ENCODE measurements at places on chromosomes 13 and 19. TPM values are rescaled to one million over a fixed set of nuclear protein-coding genes. Genes with fewer than 3 reads are reported as not detected.

GRCh38 chr19:1007399-1008251, 7.4 kb downstream of the GRIN3B start:
- H3K36me3 ChIP-seq: peaks cover 28% of the 10 kb centered on the region
- DNase-seq: no peak
- H3K4me3 ChIP-seq: no peak overlapping the region
- H3K4me1 ChIP-seq: peaks cover 11% of the 10 kb centered on the region
- H3K27ac ChIP-seq: no peak overlapping the region
- peaks cover 4% of the 10 kb centered on the region for H3K27me3 ChIP-seq

- H3K4me1 ChIP-seq: no peaks in the 10 kb centered on the region
- H3K36me3 ChIP-seq: no peaks in the 10 kb centered on the region
- no peak for DNase-seq
- H3K27ac ChIP-seq: no peak overlapping the region
- peaks cover 2% of the 10 kb centered on the region for H3K27me3 ChIP-seq
- no peak overlapping the region for H3K4me3 ChIP-seq
Observed at GRCh38 chr19:39737351-39737750, 478 bp downstream of the CLC start.

DNA sequence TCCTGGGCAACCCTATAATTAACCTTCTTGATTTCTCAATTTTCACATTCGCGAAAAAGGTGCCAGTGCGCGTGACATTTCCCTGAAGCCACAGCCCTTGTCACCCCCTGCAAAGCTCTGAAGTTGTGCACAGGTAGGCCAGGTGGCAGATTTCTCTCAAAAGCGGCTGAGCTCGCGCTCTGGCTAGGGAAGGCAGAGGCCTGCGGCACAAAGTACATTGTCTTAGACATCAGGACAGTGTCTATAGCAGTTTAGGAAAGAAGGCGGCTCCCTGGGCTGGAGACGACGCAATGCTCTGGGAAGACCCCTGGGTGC, 42.9 kb upstream of the ZNF14 start:
- peak overlapping the region; percentile 64 for H3K27ac ChIP-seq
- H3K4me1 ChIP-seq: peaks cover 12% of the 10 kb centered on the region
- no peak for DNase-seq
- H3K4me3 ChIP-seq: peak overlapping the region; percentile 85
- H3K36me3 ChIP-seq: no peaks in the 10 kb centered on the region
- no peaks in the 10 kb centered on the region for H3K27me3 ChIP-seq

DNA sequence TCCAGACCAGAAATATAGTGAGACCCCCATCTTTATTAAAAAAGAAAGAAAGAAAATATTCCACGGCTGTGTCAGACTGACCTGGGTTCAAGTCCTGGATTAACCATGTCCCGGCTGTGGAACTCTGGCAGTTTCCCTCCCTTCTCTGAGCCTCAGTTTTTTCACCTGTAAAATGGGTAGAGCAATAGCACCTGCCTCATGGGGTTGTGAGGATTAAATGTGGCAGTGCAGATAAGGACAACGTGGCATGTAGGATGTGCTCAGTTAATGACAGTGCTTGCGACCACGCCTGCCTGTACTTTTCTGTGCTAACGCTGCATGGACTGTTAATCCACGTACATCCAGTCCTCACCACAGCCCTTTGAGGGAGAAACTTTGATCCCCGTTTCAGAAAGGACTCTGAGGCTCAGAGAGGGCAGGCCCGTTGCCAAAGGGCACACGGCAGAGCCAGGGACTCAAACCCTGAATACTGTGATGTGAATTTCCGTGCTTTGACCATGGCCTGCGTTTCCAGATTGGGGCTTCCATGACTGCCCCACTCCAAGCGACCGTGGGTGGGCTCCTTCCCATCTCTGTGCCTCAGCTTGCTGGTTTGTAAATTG, 16.1 kb downstream of the SBK2 start:
- H3K36me3 ChIP-seq: peaks cover 3% of the 10 kb centered on the region
- H3K27ac ChIP-seq: no peak overlapping the region
- peaks cover 31% of the 10 kb centered on the region for H3K4me1 ChIP-seq
- no peak overlapping the region for H3K4me3 ChIP-seq
- DNase-seq: no peak

GRCh38 chr13:102940143-102940542, 94.3 kb downstream of the ERCC5 start:
- no peak overlapping the region for H3K4me3 ChIP-seq
- no peaks in the 10 kb centered on the region for H3K36me3 ChIP-seq
- no peaks in the 10 kb centered on the region for H3K27me3 ChIP-seq
- H3K27ac ChIP-seq: no peak overlapping the region

DNA sequence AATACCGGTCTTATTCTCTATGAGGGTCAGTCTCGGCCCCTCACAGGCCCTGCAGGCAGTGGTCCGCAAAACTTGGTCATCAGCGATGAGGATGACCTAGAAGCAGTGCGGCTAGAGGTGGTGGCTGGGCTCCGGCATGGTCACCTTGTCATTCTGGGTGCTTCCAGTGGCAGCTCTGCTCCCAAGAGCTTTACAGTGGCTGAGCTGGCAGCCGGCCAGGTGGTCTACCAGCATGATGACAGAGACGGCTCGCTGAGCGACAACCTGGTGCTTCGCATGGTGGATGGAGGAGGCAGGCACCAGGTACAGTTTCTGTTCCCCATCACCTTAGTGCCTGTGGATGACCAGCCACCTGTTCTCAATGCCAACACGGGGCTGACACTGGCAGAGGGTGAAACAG, 1.8 kb downstream of the FREM2 start:
- peaks cover 21% of the 10 kb centered on the region for H3K4me1 ChIP-seq
- peaks cover 32% of the 10 kb centered on the region for H3K27me3 ChIP-seq
- no peak overlapping the region for H3K4me3 ChIP-seq
- H3K36me3 ChIP-seq: peaks cover 3% of the 10 kb centered on the region
- no peak for DNase-seq

- H3K4me3 ChIP-seq: no peak overlapping the region
- no peaks in the 10 kb centered on the region for H3K4me1 ChIP-seq
- H3K36me3 ChIP-seq: no peaks in the 10 kb centered on the region
- no peak overlapping the region for H3K27ac ChIP-seq
- no peaks in the 10 kb centered on the region for H3K27me3 ChIP-seq
Observed at GRCh38 chr13:34152409-34152808, 334.5 kb downstream of the RFC3 start.

DNA sequence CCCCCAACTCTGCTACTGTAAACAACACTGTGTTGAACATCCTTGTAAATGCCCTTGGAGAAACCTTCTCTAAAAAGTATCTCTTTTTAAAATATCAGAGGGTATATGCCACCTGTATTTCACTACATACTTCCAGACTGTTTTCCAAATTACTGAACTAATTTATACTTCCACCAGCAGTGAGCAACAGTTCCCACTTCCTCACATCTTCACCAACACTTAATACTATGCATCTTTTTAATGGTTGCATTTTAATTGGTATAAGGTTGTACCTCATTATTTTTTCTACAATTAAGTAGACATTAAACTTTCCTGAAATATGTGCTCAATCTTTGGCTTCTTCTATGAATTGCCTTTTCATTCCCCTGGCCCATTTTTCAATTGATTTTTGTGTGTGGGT, 21.8 kb downstream of the CLEC4M start:
- H3K4me3 ChIP-seq: no peak overlapping the region
- H3K27me3 ChIP-seq: peaks cover 40% of the 10 kb centered on the region
- H3K36me3 ChIP-seq: no peaks in the 10 kb centered on the region
- no peak overlapping the region for H3K27ac ChIP-seq

- H3K36me3 ChIP-seq: no peaks in the 10 kb centered on the region
- no peak overlapping the region for H3K27ac ChIP-seq
Observed at GRCh38 chr13:109036078-109036780, 406.8 kb downstream of the MYO16 start.

DNA sequence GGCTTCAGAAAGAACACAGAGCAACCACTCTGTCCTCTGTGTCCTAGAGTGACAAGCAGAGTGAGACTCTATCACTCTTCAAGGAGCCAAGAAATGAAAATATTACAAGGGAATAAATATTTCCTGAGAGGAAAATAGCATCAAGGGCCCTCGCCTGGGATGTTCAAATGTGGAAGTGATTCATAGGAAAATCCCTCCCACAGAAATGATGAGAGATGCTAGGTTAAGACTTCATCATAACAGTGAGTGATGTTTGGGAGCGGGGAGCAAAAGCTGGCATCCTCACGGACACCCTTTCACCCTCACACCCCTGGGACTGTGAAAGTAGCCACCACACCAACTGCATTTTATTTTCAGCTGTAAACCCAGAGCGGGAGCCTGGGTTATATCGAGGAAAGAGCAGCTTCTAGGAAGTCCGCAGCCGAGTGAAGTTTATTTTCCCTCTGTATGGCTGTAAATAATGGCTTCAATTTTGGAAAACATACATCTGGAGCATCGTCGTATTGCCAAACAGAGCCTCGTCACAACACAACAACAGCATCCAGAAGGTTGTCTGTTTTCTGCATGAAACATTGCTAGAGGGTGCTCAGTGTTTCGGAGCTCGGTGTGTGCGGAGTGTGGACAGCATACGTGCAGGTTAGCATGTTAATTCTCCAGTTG, 54.8 kb downstream of the DLEU7 start:
- H3K27me3 ChIP-seq: no peaks in the 10 kb centered on the region
- H3K4me3 ChIP-seq: no peak overlapping the region
- no peaks in the 10 kb centered on the region for H3K36me3 ChIP-seq
- no peaks in the 10 kb centered on the region for H3K4me1 ChIP-seq

GRCh38 chr19:38849147-38849859, 483 bp downstream of the HNRNPL start:
- no peaks in the 10 kb centered on the region for H3K27me3 ChIP-seq
- H3K4me1 ChIP-seq: peaks cover 50% of the 10 kb centered on the region
- H3K4me3 ChIP-seq: peak overlapping the region; percentile 59
- H3K27ac ChIP-seq: peak overlapping the region; percentile 90
- H3K36me3 ChIP-seq: peaks cover 36% of the 10 kb centered on the region

DNA sequence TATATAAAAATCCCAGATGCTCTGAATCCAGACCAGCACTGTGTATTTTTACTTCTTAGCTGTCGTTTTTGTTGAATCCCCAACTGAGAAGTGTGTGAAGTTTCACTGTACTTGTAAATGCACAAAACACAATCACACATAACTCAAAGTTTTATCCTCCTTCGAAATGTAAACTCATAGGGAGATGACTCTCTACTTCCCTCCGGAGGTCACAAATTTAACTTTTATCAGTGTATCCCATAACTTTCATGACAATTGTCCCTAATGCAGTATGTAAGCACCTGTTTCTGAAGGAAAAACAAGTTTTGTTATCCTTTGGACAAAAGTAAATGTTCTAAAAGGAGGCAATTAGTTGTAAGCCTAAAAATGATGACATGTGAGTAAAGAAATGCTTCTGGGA, 665.0 kb upstream of the SLITRK6 start:
- H3K27me3 ChIP-seq: no peaks in the 10 kb centered on the region
- H3K36me3 ChIP-seq: no peaks in the 10 kb centered on the region
- H3K27ac ChIP-seq: no peak overlapping the region

DNA sequence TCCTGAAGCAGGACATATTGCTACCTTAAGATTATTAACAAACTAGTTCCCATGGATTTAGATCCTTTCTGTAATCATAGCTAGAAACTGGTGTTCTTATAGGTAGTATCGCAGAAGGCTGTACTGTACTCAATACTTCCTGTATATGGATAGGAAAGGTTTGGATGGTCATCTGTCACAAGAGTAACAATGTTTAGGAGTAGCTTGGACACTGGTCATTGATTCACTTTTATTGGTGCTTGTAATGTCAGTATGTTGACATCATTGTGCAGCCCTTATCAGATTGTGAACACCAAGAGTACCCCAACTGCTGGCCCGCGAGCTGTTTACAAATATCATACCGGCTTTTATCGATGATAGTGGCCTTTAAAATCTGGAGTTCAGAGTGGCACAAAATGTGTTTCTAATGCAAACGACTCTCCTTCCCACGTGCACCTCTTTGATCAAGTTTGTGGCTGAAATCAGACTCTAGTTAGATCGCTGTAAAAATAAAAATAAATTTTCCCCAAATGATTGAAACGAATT, 605 bp upstream of the CDK8 start:
- no peaks in the 10 kb centered on the region for H3K36me3 ChIP-seq
- H3K4me1 ChIP-seq: peaks cover 2% of the 10 kb centered on the region
- peak overlapping the region; percentile 88 for H3K4me3 ChIP-seq
- H3K27ac ChIP-seq: no peak overlapping the region
- no peak for DNase-seq

GRCh38 chr13:91079176-91079575, 268.3 kb upstream of the MIR17HG start:
- H3K4me3 ChIP-seq: no peak overlapping the region
- DNase-seq: no peak
- H3K27me3 ChIP-seq: no peaks in the 10 kb centered on the region

DNA sequence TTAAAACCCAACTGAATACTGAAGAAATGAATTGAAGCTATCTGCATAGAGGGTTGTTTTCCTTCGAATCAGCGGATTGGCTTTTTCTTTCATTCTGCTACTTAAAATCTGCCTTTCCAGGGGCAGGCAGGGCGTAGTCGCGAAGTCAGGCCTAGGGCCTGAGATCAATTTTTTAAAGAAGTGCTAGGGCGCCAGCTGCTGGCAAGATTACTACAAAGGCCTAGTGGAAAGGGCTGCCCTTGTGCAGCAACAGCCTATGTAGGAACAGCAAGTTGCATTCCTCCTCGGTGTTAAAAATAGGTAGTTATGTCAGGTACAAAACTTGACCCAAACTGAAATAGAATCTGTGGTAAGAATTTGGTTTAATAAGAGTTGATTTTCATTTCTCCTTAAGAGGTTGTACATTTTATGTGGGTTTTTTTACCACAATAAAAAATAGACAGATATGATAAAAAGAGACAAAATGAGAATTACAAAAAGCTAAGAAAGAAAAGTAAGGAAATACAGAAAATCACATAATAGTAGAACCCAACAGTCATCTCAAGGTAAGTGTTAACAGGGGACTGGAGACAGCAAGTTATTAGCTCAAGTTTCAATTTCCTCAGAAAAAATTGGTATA, 9.5 kb upstream of the URAD start:
- peaks cover 4% of the 10 kb centered on the region for H3K27me3 ChIP-seq
- peak; percentile 63 for DNase-seq
- no peaks in the 10 kb centered on the region for H3K36me3 ChIP-seq
- no peaks in the 10 kb centered on the region for H3K4me1 ChIP-seq
- H3K27ac ChIP-seq: no peak overlapping the region

GRCh38 chr19:53094754-53095575, 8.3 kb downstream of the ZNF160 start:
- peaks cover 37% of the 10 kb centered on the region for H3K36me3 ChIP-seq
- no peak overlapping the region for H3K27ac ChIP-seq
- H3K27me3 ChIP-seq: no peaks in the 10 kb centered on the region
- H3K4me3 ChIP-seq: no peak overlapping the region
- no peaks in the 10 kb centered on the region for H3K4me1 ChIP-seq

DNA sequence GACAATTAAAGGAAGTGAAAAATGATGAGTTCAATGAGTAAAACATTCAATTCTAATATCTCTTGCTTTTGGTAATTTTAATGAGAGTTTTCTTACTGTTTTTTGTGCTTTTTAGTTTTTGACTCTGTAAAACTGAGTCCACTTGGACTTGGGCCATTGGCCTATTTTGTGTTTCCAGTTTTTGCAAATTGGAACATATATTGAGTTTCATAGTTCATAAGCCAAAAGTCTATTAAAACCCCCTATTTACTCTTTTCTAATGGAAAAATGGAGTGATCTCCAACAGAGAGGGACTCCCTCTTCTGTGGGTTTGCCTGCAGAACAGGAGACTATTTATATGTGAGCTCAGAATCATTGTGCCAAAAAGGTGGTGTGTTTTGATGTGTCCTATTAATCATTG, 219.7 kb upstream of the SPRY2 start:
- peak; percentile 93 for DNase-seq
- no peak overlapping the region for H3K4me3 ChIP-seq
- H3K36me3 ChIP-seq: no peaks in the 10 kb centered on the region
- H3K27me3 ChIP-seq: no peaks in the 10 kb centered on the region
- peaks cover 4% of the 10 kb centered on the region for H3K4me1 ChIP-seq
- peak overlapping the region; percentile 42 for H3K27ac ChIP-seq

Gene PTGIR
- 2.5 TPM for polyA plus RNA-seq

Gene CRX
- 0.05 TPM for polyA plus RNA-seq

Gene ZMYM5
- polyA plus RNA-seq: 11.8 TPM

Gene CEACAM4
- polyA plus RNA-seq: not detected

Gene UBE2L5
- polyA plus RNA-seq: 0.83 TPM

Gene VPS36
- polyA plus RNA-seq: 37.8 TPM

Measured in muscle of leg (tissue), 16 donors.